ENCODE measurements at places on chromosomes 2 and 18.

DNA sequence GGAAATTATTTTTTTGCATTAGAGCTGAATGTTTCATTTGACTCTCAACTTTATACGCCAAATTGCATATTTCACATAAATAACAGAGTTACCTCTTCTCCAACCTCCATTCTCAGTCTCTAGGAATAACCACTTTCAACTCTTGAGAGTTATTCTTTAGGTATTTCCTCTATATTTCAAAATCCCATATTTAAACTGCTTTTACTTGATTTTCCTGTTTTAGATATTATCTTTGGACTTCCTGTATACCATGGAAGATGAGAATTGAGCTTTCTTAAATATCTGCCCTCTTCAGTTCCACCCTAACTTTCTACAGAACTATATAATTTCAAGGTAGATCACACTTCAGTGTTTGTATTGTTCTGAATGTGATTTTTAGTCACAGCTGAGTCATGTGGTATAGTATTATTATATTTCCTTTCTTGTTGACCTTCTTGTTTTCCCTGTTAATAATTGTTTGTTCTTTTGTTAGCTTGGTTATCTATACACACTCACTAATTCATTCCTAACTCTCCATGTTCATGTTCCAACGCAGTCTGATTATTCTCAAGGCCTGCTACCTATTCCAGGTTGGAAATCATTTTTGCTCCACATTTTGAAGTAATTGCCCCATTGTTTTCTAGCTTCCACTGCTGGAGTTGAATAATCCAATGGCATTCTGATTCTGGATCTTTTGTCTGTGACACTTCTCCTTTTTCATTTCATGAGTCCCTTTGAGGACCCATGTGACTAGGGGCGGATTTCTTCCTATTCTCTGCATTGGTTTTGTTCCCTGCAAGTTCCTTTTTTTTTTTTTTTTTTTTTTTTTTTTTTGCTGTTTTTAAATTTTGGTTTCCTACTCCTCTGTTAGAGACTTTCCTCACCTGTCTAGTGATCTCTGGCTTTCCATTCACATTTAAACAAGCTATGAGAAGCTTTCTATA, 156.8 kb upstream of the RBMS1 start:
- no peak for DNase-seq

GRCh38 chr2:20612925-20613916, 37.7 kb downstream of the HS1BP3 start:
- DNase-seq: no peak

- peak; percentile 7 for DNase-seq
Observed at GRCh38 chr2:216777637-216778273, 82.1 kb downstream of the TNP1 start.

DNA sequence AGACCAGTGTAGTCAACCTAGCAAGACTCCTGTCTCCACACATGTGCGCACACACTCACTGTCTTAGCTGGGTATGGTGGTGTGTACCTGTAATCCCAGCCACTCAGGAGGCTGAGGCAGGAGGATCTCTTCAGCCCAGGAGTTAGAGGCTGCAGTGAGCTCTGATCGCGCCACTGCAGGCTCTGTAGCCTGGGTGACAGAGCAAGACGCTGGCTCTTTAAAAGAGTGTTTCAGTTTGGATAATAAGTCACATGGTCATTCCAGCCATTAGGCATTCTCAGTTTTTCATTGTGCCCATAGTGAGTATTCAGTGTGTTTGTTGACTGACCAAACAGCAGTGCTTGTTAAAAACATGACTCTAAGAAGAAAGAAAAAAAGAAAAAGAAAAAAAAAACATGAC, 31.0 kb downstream of the RAB10 start:
- no peak for DNase-seq

- DNase-seq: no peak
Observed at GRCh38 chr2:231334179-231334930, 61.2 kb upstream of the B3GNT7 start.

DNA sequence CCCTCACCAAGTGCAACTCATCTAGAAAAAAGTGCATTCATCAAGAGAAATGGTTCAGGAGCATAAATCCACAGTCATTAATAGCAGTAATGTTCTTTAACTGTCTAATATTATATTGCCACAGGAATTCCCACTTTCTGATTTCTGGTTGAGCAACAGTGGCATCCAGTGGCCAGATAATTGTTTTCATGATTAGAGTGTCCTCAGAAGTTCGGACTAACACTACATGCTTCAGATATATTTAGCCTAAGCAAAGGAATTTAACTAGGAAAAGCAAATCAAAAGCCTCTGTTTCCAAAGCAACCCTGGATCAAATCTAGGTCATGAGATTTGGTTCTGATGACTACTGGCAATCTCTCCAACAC, 9.8 kb upstream of the ERBB4 start:
- DNase-seq: no peak

- DNase-seq: no peak
Observed at GRCh38 chr2:25483607-25484266, 142.0 kb upstream of the DNMT3A start.

DNA sequence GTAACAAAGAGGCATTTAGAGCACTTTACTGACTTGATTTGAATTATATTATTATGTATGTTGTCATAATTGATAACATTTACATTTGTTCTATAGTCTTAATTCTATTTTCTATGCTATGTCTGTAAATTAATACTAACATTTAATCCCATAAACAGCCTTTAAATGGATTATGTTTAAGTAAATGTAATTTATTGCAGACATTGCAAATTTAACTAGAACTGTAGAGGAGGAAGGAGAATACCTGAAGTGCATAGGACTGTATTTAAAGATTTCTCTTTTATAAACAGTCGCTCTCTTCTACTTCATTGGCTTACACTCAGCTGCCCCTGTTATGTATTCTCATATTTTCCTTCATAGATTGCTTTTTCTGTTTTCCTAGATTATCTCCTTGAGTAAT, 92.4 kb downstream of the SPAG16 start:
- no peak for DNase-seq

GRCh38 chr2:110858135-110858725, 125.9 kb downstream of the ACOXL start:
- peak; percentile 73 for DNase-seq

GRCh38 chr2:20590704-20591515, 60.0 kb downstream of the HS1BP3 start:
- no peak for DNase-seq

DNA sequence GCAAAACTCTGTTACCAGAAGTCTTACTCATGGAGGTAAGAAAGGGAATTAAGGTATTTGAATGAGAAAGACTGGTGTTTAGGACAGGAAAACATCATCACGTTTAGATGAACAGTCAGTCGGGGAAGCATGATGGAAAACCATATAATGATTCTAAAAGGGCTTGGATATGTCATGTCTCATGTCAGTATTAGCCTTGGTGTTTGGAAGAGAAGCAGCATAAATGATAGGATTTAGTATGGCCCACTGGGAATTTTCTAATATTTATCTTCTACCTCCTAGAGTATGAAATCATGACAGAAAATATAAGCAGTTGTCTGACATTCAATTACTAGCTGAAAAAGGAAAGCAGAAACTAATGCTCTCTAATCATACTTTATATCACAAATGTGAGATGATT, 1643.6 kb upstream of the CELF4 start:
- DNase-seq: no peak

- DNase-seq: no peak
Observed at GRCh38 chr18:47558110-47558750, 306.8 kb upstream of the SKOR2 start.

- no peak for DNase-seq
Observed at GRCh38 chr2:235747786-235748091, 253.9 kb downstream of the AGAP1 start.

GRCh38 chr18:75108579-75109318, 100.2 kb downstream of the PTGR3 start:
- no peak for DNase-seq

- no peak for DNase-seq
Observed at GRCh38 chr2:241329669-241330615, 14.2 kb downstream of the SEPTIN2 start.

DNA sequence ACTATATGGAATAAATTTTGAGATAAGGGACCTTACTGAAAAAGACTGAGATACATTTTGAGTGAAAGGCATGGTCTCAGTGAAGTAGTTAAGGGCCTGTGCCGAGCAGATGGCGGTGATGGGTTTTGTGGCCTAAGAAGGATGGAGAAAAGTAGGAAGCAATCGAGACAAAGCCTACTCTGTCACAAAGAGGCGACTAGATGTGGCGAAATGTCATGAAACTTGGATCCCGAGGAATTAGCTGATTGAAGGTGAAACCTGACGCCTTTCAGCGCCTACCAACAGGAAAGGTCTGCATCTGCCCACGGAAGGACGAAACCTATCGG, 558 bp upstream of the CEP192 start:
- DNase-seq: no peak

DNA sequence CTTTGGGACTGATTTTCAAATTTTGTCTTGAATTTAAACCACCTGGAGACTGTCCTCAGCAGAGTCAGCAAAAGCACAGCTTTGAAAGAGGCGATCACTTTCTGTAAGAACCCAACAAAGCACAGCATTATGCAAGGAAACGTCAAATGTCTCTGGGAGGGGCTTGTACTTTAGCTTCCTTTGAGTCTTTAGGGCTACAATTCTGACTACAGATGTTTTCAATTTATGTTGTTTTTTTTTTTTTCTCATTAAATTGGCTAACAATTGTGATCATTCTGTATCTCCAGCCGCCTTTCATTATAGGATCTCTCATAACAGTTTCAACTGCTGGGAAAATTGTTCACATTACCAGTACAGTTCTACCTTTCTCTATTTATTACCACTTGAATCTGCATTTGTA, 48.3 kb downstream of the COL3A1 start:
- DNase-seq: no peak

- DNase-seq: peak; percentile 3
Observed at GRCh38 chr2:38581193-38582147, 21.3 kb downstream of the HNRNPLL start.

DNA sequence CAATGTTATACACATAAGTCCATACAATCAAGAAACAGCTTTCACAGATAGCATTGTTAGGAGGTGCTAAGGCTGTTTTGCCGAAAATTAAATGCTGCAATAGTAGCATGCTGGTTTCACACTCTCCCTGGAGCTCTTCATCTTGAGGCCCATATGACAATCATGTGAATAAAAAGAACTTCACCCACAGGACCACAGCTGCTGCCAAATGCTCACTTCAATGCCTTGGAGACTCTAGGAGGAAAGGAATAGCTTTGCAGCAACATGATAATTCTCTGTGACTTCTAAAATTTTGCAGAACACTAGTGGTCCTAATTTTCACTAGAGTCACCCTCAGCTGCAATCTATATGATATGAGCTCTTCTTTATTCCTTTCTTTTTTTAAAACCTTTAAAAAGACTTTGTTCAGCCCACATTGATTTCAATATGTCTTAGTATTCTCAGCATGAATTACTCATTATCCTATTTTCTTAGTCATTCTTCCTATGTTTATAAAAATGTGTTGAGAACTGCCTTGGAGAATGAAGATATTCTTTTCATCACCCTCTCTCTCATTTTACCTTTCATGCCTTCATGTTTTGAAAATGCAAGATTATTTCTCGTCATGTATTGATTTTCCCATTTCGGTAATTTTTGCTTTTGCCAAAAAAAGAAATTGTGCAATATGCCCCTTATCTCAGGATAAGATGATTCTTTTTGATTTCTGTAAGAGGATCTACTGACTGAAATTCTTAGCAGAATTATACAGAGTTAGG, 108.2 kb downstream of the PDE1A start:
- no peak for DNase-seq

DNA sequence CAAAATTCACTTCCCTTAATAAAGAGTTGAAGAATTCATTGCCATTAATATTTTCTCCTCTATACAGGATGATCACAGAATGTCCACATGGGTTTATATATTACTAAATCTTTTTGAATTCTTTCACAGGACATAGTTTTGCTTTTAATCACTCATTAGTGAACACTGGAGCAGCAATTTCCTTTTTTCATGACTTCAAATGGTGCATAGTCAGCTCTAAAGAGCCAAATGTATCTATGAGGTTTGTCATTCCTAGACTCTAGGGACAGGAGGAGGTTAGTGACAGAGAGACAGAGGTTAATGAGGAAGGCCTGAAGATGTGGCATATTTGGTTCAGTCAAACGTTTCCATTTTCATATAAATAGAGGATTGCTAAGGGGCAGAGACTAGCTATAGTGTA, 111.8 kb downstream of the FSHR start:
- DNase-seq: no peak

GRCh38 chr2:161400076-161400475, 16.0 kb upstream of the TBR1 start:
- no peak for DNase-seq

DNA sequence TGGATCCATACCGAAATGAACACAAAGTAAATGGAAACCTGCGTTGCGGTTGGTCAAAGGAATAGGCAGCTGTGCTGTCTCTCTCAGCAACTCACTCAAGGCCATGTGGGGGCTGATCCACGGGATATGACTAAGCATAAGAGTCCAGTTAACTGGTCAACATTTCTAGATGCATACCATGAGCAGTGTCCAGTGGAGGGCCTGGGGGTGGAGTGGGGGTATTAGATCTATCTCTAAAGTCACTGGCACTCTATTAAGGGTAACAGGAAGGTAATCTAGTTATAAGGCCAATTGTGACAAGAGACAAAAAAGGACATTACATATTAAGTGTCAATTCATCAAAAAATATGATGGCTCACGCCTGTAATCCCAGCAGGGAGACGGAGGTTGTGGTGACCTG, 136.8 kb downstream of the TTC32 start:
- no peak for DNase-seq

DNA sequence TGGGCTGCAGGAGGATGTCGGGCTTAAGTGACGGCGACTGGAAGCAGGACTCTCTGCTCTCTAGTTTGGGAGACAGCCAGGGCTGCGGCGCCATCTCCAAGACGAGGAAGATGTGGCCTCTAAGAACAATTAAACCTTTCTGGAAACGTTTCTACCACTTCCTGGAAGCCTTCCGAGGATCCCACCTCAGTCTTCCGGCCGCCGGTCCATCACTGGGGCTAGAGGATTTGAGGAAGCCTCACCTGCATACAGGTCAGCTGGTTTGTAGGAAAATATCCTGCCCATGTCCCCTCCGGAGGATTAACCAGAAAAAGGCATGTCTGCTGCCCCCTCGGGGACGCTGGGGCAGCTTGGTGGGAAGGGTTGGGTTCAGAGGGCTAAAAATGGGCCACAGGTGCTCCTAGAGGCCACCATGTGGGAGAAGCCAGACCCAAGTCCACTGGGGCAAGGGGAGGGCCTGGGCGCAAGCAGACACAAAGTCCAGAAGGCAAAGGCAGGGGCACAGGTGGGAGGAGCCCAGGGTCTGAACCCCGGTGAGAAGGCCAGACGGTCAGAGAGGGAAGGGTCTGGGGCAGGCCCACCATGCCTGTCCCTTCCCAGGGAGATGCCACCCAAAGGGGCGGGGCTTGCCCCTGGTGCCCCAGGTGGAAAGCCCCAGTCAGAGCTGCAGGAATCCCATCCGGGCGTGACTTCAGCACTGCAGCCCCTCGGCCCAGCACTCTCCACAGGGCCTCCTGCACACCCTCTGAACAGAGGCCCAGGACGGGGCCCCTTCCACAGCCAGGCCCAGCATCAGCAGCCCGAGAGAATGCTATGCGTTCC, 82.2 kb upstream of the ID2 start:
- DNase-seq: no peak

Data from stimulated activated CD4-positive, alpha-beta T cell treated with anti-CD3 and anti-CD28 coated beads, TNF-alpha, amount 100 ng/mL, for 48 hours (primary cell).